ENCODE measurements at places on chromosomes 3 and 15.

DNA sequence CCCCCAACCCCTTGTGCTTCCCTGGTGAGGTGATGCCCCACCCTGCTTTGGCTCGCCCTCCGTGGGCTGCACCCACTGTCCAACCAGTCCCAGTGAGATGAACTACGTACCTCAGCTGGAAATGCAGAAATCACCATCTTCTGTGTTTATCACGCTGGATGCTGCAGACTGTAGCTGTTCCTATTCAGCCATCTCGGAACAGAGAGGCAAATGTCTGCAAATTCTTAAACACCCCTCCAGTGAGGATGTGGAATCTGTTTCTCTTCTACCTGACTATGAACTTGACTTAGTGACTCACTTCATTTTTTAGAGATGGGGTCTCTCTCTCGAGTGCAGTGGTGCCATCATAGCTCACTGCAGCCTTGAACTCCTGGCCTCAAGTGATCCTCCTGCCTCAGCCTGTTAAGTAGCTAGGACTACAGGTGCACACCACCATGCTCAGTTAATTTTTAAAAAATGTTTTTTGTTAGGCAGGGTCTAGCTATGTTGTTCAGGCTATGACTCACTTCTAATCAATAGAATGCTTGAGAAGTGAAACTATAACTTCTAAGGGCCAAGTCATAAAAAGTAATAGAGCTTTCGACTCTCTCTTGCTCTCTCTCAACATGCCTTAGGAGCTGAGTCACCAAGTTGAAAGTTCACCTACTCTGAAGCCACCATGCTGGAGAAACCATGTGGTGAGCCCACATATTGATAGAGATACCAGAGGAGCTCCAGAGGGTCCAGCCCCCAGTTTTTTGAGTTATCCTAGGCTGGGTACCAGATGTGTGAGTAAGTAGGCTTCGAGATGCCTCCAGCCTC is 11.5 kb upstream of the PARP14 start:
- DNase-seq, result peak; percentile 49

GRCh38 chr3:53776494-53777101 is 69.6 kb downstream of the CHDH start:
- DNase-seq, result no peak

GRCh38 chr15:44879066-44879465 is 77.4 kb upstream of the TERB2 start:
- no peak for DNase-seq

DNA sequence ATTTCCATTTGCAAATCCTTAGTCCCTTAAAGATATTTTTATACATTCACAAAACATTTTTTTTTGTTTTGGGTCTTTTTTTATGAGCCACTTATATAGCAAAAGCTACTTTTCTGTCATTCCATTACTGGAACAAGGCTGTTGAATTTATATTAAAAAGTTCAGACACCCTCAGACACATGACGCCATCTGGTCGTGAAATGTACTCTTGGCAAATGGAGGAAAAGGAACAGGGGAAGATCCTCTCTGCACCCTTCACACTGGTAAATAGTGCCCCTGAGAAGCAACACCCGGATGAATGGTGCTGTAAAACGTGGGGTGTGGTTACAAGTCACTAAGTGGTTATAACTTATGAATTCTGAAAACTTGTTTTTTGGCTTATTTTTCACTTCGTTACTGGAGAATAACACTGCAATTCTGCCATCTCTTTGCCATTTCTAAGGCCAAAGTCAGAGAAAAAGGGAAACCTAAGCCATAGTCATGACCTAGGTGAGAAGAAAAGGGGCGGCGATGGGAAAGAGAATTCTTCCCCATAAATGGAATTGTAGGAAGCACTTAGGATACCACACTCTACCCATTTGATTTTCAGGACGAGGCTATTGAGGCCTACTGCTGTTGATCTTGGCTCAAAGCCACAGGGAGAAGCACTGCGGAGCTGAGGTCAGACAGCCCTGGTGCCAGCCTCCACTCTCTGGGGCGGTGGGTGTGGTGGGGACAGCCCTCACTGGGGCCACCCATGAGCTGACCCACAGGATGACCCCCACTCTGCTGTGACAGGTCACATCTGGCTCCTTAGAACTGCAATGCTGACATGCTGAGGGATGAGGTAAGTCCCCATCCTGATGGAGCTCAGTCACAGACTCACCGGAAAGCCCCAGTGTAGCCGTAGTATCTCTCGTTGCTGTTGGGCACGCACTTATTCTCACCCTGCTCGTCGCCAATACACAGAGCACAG is 21.9 kb downstream of the LTF start:
- peak; percentile 16 for DNase-seq

GRCh38 chr3:124407260-124407659 is 323.0 kb upstream of the UMPS start:
- no peak for DNase-seq

GRCh38 chr3:11655196-11655928 is 11.6 kb upstream of the VGLL4 start:
- no peak for DNase-seq

GRCh38 chr3:111928613-111929012 is 50.2 kb upstream of the ABHD10 start:
- DNase-seq, result no peak

DNA sequence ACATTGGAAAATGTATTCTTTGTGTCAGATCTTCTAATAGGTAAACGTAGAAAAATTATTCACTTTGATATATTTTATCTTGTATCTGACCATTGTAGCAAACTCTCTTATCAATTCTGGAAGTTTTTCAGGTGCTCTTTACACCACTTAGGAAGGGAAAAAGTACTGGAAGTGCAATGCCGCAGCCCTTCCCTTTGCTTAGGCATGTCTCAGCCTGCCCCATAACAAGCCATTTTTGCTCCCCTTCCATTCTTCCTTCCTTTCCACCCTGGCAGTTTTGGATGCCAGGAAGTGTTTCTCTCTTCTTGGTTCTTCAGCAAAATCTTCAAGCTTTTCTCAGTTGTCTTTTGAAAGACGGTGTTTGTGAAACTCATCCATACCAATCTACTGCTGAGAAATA is 34.9 kb upstream of the SLC9A9 start:
- DNase-seq, result no peak

DNA sequence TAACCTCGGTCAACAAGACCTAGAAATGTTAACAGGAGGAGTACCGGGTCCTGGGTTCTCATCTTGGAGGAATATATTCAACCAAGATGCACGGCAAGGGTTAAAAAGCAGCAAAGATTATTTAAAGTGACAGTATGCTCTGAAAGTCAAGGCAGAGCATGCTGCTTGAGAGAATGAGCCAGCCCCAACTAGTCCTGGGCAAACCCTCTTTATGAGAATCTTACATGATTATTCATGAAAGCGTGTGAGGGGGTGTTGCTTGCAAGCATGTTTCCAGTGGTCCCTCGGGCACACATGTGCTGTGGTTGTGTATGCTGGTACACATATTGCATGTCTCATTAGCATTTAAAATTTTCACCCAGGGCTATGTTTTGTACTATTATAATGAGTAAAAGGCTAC is 1445.6 kb downstream of the SI start:
- DNase-seq, result no peak

DNA sequence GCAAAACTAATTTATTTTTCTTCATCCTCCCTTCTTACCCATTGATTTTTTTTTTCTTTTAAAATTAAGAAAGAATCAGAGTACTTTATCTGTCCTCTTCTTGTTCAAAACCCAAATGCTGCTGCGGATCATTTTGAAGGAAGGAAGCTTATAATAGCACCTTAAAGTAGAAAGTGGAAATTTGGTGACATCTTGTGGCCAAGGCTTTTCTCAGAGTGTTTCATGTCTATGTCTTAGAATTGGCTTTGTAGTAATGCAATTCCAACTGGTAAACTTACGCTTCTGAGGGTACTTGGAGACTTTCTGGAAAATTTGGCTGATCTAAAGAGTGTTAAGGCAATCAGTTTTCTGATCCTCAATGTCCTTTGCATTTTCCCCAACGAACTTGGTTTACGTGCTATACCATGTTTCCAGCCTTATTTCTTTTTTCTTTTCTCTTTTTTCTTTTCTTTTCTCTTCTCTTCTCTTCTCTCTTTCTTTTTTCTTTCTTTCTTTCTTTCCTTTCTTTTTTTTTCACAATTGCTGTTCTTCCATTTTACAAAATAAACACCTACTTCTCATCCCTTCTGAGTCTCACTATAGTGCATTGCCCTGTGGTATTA is 30.7 kb downstream of the C3orf38 start:
- no peak for DNase-seq

- no peak for DNase-seq
Observed at GRCh38 chr15:98614681-98615080, 33.7 kb upstream of the IGF1R start.

DNA sequence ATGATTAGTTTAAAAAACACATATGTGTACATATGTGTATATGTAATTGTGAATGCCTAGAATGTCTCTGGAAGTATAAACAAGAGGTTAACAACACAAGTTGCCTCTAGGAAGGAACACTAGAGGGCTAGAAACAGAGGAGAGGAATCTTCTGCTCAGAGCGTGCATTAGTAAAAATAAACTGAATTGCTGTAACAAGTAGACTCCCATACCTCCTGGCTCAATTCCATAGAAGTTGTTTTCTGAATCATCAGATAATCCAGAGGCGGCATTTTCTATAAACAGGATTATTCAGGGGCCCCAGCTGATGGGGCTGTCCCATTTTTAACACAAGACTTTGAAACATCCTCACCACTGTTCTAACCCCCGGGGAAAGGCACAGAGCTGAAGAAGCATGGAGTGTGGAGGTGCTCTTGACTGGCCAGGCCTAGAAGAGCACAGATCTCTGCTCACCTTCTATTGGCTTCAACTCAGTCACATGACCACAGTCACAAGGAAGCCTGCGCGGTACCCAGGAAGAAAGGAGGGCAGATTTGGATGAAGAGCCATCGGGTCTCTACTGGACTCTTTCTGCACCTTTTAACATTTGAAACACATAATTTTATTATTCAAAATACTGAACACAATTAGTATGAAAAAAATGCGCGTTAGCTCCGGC is 145.7 kb downstream of the TLE3 start:
- no peak for DNase-seq

DNA sequence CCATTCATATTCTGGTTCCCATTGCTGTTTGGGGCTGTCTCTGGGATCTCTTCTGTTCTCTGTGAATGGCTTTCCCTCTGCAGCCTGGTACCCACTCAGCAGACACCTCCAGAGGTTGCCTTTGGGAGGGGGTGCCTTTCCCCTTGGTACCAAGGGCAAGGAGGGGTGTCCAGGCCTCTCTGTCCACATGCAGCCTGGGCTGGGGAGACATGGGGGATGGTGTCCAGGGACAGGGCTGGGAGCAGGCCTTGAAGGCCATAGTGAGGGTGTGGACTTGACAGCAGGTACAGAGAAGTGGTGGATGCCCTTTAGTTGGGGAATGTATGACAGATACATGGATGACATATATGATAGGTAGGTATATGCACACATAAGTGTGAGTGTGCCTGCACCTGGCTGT is 83.7 kb downstream of the PLXNA1 start:
- no peak for DNase-seq

- DNase-seq, result no peak
Observed at GRCh38 chr3:62421207-62421606, 47.9 kb upstream of the FEZF2 start.

DNA sequence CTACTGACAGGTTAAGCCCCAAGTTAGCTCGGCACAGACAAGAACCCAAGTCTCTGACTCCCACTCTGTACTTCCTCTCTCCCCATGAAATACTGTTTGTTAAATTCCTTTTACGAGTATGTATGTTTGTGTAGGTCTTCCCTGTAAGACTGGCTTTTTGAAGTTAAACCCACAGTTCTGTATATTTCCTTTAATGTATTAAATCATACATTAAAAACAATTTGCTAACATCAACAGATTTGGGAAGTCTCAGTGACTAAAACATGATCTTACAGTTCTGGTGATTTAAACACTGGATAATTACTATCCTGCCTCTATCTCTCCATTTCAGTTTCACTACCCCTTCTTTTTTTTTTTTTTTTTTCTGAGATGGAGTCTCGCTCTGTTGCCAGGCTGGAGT is 4.4 kb downstream of the CMTM6 start:
- DNase-seq, result no peak

DNA sequence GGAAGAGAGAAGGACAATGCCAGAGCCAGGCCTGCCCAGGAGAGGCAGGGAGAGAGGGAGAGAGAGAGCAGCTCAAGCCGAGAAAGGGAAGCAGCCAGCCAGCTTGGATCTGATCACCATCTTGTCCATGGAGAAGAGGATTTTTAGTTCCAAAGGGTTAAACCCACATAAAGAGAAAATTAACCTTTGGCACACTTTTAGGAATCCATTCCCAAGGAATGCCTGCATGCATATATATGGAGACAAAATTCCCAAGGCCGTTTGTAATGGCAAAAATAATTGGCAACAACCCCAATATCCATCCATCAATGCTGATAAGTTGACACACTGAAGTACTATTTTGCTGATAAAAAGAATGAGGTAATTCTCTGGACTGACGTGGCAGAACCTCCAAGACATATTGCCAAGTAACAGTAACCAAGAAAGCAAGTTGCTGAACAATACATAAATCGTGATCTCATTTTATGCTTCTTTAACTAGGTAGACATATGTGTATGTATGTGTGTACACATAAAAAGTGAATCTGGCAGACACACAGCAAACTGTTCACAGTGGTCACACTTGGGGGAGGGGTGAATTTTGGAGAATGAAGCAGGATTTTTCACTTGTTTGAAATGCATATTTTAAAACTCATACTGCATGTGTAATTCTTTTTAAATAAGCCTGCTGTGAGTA is 7.5 kb upstream of the STRA6 start:
- no peak for DNase-seq

GRCh38 chr3:123298903-123299302 is 97.2 kb downstream of the SEC22A start:
- no peak for DNase-seq

- no peak for DNase-seq
Observed at GRCh38 chr3:69647511-69648110, 91.7 kb upstream of the MITF start.

DNA sequence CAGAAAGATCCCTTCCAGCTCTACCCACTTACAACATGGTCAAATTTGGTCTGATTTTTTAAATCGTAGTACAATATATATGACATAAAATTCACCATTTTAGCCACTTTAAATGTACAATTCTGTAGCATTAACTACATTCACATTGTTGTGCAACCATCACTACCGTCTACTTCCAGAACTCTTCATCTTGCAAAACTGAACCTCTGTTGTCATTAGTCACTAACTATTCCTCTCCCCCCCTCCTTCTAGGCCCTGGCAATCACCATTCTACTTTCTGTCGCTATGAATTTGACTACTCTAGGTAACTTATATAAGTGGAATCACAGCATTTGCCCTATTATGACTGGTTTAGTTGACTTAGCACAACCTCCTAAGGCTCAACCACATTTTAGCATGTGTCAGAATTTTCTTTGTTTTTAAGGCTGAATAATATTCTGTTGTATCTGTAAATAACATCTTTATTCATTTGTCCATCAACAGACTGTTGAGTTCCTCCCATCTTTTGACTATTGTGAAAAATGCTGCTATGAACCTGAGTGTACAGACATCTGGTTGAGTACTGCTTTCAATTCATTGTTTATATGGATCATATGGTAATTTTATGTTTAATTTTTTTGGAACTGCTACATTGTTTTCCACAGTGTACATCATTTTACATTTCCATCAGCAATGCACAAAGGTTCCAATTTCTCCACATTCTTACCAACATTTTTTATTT is 35.5 kb upstream of the CCR2 start:
- DNase-seq, result no peak
